ENCODE measurements at places on chromosomes 6 and 20.
A peak's percentile ranks its signal among the peaks of the same experiment; 100 is the strongest.

DNA sequence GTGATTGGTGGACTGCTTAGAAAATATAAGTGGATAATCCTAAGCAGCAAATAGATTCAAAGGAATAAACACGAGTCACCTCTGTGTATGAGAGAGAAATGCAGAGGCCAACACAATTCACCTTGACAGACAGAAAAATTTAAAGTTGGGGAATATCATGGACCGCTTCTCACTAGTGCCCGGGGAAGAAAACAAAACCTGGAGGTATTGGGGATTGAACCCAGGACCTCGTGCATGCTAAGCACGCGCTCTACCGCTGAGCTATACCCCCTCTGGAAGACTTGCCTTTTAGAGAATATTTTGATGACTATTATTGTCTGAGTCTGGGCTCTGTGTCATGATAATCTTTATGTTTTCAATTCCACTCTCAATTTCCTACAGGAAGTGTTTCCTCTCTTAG, 111.9 kb downstream of the TRIM27 start:
- no peak for DNase-seq

GRCh38 chr6:10223841-10224240, 191.0 kb downstream of the TFAP2A start:
- DNase-seq: no peak

- no peak for DNase-seq
Observed at GRCh38 chr6:150710236-150710635, 110.6 kb downstream of the PLEKHG1 start.

DNA sequence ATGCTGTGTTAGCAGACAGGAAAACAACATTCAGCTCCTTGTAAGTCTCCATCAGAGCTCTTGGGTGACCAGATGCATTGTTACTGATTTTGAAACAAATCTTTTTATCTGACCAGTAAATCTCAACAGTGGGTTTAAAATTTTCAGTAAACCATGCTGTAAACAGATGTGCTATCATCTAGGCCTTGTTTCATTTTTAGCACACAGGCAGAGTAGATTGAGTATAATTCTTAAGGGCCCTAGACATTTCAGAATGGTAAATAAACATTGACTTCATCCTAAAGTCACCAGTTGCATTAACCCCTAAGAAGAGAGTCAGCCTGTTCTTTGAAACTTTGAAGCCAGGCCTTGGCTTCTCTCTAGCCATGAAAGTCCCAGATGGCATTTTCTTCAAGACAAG, 237.2 kb upstream of the BMP2 start:
- no peak for DNase-seq

DNA sequence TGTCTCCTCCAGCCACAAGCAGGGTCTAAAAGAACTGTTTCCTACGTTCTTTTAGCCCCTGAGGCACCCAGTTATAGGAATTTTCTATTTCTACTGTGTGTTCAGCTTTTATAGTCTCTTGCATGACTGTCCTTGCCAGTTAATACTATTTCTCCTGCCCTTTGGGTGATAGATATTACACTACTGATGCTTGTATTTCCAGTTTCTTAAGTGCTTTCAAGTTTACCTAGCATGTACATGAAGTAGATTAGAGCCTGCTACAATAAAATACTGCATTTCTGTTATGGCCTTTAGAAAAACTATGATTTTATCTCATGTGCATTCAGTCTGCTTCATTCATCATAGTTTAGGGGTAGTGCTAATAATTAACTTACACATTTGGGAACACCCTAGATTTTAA, 89.6 kb downstream of the FOXO3 start:
- DNase-seq: no peak

DNA sequence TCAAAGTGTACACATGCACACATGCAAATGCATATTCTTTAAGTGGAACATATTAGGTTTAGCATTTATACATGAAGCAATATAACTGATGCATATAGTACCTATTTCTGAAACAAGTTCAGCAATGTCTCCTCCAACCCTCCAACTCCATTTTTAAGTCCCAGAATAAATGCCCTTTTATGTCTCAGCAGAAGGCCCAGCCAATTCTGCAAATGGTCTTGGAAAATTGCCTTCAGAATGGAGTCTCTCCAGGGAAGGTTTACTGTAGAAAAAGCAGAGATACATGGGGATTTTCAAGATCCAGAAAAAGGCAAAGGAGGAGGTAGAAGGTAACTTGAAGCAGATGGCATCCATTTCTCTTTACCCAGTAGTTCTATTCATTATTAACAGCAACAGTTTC, 633.3 kb downstream of the MAFB start:
- no peak for DNase-seq

DNA sequence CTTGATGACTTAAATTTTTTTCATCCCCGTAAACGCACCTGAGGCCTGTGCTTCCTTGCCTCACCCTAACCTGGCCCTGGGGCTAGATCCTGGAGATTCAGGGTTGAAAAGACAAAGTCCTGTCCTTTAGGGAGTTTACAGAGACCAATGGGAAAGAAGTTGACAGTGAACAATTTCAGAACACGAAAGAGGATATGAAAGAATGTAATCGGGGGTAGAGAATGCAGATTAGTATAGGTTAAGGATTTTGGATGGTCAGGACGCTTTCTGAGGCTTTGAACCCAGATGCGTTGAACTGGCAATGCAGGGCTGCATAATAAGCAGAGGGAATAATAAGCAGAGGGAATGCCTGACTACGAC, 1.7 kb upstream of the FBXO5 start:
- no peak for DNase-seq

DNA sequence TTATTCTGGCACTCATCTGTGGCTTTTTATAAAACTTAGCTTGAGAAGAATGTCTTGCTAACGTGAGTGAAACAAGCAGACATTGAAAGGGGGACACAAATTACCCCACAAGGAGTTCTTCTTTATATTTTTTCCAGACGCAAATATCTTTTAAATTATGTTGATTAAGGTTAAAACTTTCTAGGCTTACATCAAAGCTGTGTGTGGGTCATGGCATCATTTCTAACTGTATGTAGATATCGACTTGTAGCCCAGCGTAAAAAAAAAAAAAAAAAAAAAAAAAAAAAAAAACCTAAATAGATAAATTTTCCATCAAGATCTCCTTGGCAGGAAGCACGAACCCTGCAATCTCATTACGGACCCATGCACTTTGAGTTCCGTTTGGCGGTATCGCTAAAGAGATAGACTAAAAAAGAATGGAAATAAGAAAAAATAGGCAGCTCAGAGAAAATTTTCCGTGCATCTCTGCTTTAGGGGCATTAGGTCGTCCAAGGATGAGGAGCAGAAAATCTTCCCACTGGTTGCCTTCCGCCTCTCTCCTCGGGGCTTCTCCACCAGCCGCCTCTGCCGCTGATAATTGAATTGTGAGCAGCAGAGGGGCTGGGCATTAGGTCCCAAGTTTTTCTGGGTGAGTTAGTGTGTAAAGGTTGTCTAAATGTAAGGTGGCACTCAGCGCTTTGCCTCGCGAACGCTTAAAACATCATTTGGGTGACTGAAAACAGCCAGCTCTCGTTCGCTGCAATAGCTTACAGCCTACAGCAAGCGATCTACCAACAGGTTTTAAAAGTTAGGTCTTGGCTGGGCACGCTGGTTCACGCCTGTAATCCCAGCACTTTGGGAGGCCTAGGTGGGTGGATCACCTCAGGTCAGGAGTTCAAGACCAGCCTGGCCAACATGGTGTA, 194.0 kb downstream of the TRIM27 start:
- no peak for DNase-seq

DNA sequence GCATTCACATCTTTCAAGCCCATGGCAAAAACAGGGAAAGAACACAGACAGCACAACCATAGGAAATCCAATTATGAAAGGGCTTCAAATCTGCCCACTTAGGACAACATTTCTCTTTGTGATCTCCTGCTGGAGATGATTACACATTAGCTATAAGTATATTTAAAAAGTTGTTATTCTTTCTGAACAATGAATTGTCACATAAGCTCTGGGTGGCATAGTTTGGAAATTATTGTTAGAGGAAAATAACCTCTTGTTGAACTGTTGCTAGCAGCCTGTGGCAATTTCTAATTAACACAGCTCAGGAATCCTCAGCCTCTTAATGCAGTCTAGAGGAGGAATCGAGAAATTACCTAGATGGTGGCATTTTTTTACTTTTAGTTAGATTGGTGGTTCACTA, 54.9 kb downstream of the BCAS1 start:
- no peak for DNase-seq

GRCh38 chr6:103367212-103367611, 1492.5 kb downstream of the HACE1 start:
- DNase-seq: no peak

DNA sequence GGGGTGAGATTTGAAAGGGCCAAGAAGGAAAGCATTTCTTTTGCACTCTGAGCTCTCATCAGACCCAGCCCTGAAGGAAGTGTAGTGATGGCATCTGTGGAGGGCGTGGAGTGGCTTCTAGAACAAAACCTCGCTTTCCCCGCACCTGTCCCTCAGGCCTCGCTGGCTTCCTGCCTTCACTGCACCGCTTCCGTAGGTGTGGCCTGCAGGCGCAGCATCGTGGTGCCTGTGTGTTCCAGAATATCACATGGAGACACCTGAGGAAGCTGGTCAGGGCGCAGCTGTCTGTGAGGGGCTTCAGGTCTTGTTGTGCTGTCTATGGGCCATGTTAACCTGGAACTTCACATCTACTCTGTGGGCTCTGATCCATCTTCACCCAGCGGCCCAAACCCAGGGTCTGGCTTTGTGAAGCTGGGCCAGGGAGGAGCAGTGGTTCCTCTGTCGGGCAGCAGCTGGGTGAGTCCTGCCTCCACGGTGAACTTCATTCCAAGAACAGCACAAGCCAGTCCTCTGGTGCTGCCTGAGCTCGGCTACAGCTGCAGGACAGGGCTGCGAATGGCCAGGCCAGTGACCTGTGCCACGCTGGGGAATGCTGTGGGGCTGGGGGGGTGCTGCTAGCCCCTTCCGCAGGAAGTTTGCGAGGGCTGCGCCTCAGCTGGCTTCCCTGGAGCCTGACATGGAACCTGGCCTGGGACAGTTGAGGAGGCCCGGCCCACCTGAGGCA, 40.9 kb downstream of the DSTN start:
- DNase-seq: peak; percentile 12

- DNase-seq: no peak
Observed at GRCh38 chr6:169862043-169862891, 110.8 kb downstream of the ERMARD start.

DNA sequence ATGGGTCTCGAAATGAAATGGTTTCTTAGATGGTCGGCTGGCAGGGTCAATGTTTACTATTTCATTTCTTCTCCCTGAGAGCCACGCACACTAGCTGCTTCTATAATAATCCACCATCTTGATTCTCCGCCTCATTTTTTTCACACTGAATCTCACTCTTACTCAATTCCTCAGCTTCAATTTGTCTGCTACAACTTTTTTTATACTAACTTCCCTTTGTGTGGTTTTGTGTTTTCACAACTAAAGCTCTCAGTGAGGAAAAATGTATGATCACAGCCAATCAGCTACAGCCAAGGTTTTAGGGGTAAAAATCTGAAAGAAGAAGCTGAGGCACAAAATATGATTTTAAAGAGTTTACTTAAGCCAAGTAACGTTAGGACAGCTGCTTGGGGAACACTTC, 1309.4 kb downstream of the EPHA7 start:
- no peak for DNase-seq

DNA sequence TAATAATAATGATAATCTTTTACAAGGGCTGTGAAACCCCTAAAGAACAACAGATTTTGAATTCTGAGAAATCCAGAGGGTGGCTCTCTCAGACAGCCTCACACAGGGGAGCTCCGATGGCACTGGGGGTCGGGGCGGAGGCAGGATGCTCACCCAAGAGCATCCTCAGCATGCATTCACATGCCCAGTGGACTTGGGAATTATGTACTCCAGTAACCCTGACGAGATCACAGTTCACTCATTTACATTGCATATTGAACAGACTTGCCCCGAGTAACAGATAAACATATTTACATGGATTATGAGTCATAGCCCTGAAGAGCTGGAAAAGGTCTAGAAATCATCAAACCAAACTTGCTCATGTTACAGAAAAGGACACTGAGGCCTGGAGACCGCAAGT, 482.7 kb upstream of the JARID2 start:
- DNase-seq: no peak

- DNase-seq: no peak
Observed at GRCh38 chr20:46192376-46192944, 74.3 kb downstream of the CD40 start.

- DNase-seq: no peak
Observed at GRCh38 chr20:59696476-59696875, 92.1 kb downstream of the PHACTR3 start.

- DNase-seq: no peak
Observed at GRCh38 chr6:140011537-140011936, 637.1 kb upstream of the CITED2 start.

DNA sequence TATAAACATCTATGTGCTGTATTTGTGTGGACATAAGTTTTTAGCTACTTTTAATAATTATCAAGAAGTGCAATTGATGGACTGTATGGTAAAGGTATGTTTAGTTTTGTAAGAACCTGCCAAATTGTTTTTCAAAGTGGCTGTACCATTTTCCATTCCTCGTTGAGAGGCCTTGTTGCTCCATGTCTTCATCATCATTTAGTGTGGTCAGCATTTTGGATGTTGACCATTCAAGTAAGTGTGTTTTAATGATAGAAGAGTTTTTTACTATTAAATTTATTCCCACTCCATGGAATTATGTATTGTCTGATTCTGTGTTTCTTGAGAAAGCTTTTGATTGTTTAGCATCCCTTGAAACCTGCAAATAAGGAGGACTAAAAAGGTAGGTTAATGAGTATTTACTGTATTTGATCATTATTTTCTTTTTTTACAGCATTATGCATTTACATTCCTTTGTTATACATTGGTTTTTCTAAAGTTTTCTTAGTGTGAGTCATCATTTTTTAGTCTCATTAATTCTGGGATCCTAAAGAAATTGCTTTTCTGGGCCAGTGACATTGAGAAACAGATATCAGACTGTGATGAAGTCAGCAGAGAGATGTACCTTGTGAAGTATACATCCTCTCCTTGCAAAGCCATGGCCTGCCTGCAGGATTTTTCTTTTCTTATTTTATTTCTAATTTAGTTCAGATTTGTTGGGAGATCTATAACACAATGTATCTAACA, 312.8 kb upstream of the PTCHD4 start:
- no peak for DNase-seq

- DNase-seq: no peak
Observed at GRCh38 chr20:55205665-55206064, 730.3 kb downstream of the DOK5 start.

DNA sequence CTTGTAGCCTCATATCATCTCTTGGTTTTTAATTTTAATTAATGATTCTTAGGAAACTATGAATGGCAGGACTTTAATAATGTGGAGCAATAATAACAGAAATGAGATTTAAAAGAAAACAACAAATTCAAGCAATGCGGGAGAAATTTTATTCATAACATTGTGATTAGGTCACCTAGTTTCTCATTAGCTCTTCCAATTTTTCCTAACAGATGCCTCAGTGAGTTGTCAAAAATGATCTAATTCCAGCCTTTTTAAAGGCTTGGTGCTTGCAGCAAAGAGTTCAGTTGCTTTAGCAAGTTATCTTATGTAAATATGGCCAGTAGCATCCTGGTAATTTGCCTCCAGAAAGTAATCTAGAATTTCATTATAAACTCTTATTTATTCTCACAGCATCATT, 20.4 kb downstream of the PDE7B start:
- no peak for DNase-seq
